Right lobe of liver (tissue), 6 donors: ENCODE measurements at places on chromosomes 1 and 21.

GRCh38 chr1:212368073-212368484, 46.6 kb downstream of the PACC1 start:
- no peak for DNase-seq

- no peak for DNase-seq
Measured at GRCh38 chr1:18530587-18531502, 50.1 kb downstream of the KLHDC7A start.

- DNase-seq = no peak
Measured at GRCh38 chr1:19349999-19350398, 37.9 kb downstream of the SLC66A1 start.

GRCh38 chr21:35202431-35202830, 153.3 kb upstream of the RUNX1 start:
- no peak for DNase-seq

DNA sequence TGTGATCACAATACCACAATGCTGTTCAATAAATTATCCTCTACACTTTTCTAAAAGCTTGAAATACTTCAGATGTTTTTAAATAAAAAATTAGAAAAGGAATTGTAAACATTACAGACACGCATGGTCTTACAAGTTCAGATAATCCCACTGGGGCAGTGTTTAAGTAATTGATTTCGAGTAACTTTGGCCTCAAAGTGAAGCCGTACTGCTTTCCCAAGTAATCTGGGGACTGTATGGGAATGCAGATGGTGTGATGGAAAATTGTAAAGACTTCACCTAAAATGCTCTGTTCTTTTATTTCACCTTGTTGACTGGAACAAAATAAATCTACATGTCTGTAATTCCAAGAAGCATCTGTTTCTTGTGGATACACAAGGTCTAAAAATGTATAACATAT, 401.7 kb upstream of the LYPLAL1 start:
- no peak for DNase-seq

DNA sequence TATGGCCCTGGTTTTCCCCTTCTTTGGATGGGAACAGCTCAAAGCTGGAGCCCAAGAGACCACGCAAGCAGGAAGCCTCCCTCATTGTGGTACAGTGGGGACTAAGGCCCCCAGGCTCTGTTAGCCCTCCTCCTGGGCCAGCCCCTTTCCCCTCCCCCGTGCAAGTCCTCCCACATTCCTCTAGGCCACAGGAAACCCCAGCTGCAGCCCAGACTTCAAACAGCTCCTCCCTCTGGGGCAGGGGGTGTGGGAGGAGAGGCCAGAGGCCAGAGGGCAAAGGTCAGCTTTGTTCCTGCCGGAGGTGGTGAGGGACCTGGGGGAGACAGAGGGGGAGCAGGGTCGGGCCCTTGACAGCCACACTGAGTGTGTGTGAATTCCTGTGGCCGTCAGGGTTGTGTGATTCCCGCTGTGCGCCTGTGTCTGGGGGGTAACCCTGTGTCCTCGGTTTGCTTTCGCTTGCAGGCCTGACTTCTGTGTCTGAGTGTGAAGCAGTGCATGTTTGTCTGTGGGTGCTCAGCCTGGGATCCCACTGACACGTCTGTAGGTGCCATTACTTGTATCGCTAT, 3.4 kb upstream of the AHDC1 start:
- no peak for DNase-seq

GRCh38 chr21:28342212-28342810, 650.4 kb downstream of the LTN1 start:
- no peak for DNase-seq

DNA sequence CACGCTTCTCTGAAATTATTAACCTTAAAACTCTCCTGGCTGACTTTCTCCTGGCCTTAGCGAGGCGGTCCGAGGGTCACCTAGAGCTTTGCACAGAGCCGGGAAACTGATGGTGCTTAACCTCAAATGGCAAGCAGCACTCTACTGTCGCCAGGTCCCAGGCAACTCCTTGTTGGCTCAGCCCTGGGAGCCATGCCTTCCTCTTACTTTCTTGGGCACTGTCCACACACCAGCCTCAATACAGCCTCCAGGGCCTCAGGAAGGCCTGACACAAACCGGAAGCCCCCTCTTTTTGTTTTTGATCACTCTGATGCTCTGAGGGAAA, 3.8 kb downstream of the TRABD2B start:
- DNase-seq = peak; percentile 72

- DNase-seq = no peak
Measured at GRCh38 chr1:231544943-231545592, 16.6 kb downstream of the TSNAX start.

- DNase-seq = no peak
Measured at GRCh38 chr1:244165021-244165420, 113.9 kb downstream of the ZBTB18 start.

GRCh38 chr1:84433258-84434080, 35.2 kb downstream of the DNASE2B start:
- no peak for DNase-seq

GRCh38 chr1:16324456-16324890, 27.8 kb downstream of the FBXO42 start:
- DNase-seq = no peak

DNA sequence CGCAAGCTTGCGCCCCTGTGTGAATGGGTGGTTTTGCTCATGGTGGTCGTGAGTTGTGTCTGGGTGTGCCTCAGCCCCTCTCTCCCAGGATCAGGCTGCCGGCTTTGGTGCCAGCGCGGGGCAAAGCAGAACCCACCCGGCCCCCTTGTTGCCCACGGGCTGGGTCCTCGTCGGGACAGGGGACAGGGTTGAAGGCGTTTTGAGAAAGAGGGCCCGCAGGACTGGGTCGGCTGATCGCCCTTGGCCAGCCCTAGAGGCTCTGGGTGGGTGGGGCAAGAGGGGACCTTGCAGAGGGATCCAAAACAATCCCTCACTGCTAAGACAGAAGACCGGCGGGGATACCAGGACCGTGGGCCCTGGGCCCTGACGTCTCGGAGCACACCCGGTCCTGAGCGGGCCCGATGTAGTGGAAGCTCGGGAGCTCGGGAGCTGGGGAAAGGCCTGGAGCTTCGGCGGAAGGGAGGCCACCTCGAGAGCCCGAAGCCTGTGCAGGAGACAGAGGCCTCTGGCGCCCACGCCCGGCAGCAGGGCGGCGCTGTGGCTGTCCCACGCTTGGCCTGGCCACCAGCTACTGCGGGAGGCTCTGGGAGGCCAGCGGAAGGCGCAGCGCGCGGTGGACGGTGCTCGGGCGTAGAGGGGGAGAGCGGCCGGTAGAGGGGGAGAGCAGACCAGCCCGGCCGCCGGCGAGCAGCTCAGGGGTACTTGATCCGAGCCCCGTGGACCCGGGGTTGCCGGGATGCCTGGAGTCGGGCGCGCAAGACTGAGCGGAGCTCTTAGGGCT, 2.8 kb upstream of the ZNF678 start:
- peak; percentile 19 for DNase-seq

DNA sequence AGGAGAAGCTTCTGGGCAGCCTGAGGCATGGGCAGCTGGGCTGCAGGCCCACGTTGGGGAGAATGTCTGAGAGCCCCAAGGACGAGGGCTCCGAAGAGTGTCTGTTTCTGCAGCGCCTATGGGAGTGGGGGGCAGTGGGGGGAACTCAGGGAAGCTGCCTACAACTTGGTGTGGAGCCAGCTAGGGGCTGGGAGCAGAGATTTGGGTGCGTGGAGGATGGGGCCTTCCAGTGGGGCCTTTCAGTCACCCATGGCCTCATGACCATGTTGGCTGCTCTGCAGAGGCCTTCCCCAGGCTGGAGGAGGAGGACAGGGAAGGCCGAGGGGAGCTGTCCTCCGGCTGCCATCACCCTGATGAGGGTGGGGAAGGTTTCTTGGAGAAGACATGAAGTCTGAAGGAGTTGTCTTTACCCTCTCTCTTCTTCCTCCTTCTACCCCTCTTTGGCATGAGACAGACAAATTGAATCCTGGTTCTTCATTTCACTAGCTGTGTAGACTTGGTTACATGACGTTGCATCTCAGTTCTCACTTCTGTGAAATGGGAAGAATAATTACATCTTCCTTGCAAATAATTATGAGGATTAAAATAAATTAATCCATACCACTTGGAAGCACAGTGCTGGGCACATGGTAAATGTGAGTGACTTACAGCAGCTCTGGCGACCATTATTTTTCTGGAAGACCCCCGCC, 8.3 kb downstream of the PPFIA4 start:
- DNase-seq = peak; percentile 37

GRCh38 chr1:2504949-2505272, 21.5 kb downstream of the PANK4 start:
- no peak for DNase-seq

DNA sequence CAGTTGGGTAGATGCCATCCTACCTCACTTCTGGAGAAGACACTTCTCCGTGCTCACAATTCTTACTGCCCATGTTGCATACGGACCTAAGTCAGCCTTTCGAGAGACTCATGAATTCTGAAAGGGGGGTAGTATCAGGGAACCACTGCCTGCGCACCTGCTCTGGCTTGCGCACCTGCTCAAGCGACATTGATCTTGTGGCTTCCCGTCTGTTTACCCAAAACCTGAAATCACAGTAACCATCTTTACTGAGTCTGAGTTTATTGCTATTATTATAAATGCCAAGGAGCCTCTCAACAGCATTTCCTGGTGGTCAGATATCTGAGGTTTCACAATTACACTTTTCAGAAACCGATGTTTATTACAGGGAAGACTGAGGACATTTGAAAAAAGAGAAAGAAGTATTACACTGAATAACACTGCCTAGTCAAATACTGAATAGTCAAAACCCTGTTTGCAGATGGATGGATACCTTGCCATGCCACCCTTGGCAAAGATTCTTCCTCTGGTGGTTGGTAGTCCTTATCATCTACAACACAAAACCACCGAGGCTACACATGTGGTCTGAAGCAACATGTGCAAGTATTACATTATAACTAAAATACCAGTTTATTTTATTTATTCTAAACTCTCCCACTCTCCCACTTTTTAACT, 208.7 kb downstream of the SIPA1L2 start:
- no peak for DNase-seq

GRCh38 chr1:39819091-39819812, 30.6 kb upstream of the BMP8B start:
- no peak for DNase-seq

GRCh38 chr1:173276922-173277800, 70.0 kb upstream of the TNFSF4 start:
- no peak for DNase-seq

DNA sequence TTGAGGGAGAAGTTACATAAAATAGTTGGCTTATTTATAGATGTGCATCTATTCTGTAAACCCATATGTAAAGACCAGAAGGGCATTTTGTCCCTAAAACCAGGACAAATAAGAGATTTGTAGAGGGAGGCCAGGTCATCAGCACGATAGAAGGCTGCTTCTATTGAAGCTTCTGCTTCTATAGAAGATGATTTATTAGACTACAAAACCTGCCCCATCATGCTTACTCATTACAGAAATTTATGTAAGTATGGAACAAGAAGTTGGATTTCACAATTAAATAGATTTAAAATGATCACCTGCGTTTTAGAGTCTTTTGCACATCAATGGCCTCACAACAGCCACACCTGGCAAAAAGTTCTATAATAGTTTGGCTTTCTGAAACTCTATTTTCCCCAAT, 183.5 kb downstream of the DUSP10 start:
- DNase-seq = no peak

GRCh38 chr1:221841251-221841982, 99.5 kb upstream of the DUSP10 start:
- DNase-seq = no peak

GRCh38 chr1:59674595-59674994, 140.2 kb upstream of the HOOK1 start:
- DNase-seq = no peak

DNA sequence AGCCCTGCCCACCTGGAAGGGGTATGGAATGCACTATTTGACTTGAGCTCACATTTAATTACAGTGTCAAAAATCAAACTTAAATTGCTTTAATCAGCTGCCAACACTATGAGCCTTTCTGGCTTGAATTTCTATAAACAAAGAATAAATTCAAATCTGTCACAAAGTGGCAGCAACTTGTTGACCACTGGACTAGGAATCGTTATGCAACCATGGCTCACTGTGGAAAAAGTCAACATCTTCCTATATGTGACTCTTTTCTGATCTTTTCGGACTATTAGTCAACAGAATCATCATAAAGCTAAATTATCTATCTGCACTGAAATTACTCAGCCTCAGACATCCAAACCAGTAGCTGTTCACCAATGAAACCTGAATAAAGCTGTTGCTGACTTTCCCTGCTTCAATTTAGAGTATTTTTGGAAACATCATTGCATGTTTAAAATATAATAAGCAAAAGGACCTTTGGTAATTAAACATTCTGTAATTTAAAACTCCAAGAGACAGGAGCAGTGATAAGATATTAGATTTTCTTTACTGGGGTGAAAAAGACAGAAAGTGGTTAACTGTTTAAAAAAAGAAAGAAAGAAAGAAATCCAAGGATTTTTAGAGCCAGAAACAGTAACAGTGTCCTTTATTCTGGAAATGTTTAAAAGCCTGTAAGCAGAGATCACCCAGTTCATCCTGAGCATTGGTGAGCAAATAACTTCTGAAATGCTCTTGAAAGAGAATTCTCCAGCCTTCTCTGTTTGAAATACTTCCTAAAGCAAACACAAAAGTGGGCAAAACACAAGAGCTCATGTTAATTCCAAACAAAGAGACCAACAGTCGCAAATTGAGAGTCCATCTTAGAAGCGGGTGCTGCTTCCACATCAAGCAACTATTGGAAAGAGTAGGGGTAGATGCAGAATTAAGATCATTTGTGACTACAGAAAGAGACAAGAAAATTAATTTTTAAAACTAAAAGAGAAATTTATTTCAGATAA, 26.2 kb upstream of the ERG start:
- DNase-seq = no peak

GRCh38 chr1:204692325-204692840, 6.8 kb upstream of the LRRN2 start:
- DNase-seq = no peak

- no peak for DNase-seq
Measured at GRCh38 chr1:183100361-183100974, 77.2 kb downstream of the LAMC1 start.

- DNase-seq = no peak
Measured at GRCh38 chr21:36776981-36777617, 78.2 kb downstream of the SIM2 start.

GRCh38 chr1:34265396-34265795, 88.7 kb downstream of the C1orf94 start:
- DNase-seq = no peak

DNA sequence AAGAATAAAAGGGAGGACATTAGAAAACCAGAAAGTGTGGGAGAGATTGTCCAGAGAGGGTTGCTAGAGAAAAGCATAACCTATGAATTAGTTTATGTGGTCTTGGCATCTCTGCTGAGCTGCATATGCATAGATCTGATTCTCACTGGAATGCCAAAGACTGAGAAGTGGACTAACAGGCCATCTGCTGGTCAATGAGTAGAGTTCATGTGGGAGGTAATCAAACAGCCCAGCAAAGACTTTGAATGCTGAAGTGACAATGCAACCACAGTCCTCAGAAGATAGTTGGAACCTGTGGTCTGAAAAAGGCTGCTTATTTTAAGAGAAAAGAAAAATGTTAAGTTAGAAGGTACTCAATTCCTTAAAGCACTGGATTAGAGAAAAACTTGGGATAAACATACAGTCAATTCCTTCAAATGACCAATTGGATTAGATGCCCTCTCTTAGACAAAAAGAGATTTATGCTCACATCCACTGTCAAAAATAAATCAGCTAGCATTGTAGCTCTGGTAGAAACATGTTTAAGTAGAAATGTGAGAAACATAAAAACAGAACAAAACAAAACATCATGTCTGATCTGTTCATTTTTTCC, 382.8 kb downstream of the AMY1C start:
- no peak for DNase-seq
